H7 (cell line): ENCODE measurements at places on chromosomes 4 and X. TPM values are rescaled to one million over a fixed set of nuclear protein-coding genes. Genes with fewer than 3 reads are reported as not detected.

The RNF113A gene
- 15.4 and 16.2 TPM in 2 replicates for total RNA-seq

The SLAIN2 gene
- total RNA-seq, result 32.0 and 34.0 TPM in 2 replicates

The ERVMER34-1 gene
- 3.4 and 5.1 TPM in 2 replicates for total RNA-seq

The TLR1 gene
- total RNA-seq, result 0.03 TPM in 1 of 2 replicates, not detected in the other

The PDLIM3 gene
- total RNA-seq, result 2.7 and 7.0 TPM in 2 replicates

The ITIH6 gene
- total RNA-seq, result not detected in 2 replicates

DNA sequence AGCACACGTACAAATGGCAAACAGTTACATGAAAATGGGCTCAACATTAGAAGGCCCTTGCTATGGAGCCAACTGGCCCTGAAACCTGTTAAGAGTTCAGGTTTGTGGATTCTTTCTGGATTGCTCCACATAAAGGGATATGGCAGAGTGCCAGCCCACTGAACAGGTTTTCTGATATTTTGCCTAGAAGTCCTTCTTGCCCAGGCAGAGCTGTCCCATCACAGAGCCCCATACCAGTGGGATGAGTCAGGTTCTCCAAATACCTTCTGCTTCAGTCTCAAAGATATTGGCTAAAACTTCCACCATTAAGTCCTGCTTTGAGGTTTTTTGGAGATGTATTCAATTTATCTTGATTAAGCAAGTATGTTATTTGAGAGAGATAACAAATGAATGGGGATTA, 146.8 kb upstream of the IL1RAPL2 start:
- DNase-seq, result no peak

DNA sequence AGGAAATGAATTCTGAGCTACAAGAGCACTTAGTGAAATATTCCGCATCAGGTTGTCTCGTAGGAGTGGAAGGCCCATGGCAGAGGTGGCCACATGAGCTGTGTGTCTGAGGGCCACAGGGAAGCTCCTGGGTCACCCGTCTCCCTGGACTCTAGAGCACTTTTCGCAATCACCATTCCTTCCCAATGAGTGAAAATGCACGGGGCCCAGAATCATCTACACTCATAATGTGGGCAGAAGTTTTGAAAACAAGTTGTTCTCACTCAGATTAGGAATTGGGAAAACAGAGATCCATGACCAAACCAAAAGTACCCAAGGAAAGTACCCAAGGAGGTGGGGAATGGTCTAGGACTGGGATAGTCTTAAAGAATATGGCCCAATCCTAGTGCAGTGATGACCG, 94.4 kb downstream of the SCD5 start:
- DNase-seq, result no peak

DNA sequence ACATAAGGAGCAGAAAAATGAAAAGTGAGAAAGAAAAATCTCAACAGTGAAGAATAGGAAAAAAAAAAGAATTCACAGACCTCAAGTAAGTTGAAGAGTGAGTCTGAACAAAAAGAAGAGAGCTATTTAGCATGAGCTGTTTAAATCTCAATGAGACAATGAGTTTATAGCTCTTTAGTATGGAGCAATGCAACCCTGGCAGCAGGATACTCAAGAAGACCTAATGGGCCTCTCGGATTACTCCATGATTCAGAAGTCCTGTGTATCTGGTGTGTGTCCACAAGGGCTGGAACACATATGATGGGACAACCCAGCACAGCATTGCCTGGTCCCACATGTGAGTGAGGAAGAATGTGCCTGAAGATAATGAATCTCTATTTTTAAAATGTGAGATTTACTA, 563.1 kb upstream of the INTU start:
- DNase-seq, result peak; percentile 19

GRCh38 chr4:54402880-54403480, 173.9 kb downstream of the PDGFRA start:
- peak; percentile 10 for DNase-seq

DNA sequence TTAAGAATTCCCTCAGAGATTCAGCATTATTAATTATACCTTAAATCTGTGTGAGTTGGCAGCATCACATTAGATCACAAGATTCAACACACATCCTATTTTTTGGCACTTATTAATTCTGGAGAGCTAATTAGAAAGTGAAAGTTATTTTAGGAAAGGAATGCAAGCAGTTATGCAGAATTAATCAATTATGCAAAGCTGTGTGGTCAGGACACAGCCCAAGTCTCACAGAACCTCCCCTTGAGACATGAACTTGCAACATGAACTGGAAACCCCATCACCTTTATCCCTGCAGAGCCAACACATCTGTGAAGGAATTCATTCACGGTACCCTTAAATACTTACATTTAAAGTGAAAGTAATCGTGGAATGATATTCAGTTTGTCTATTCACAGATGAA, 80.5 kb downstream of the TSPAN5 start:
- DNase-seq, result no peak

- peak; percentile 57 for DNase-seq
Observed at GRCh38 chr4:156677131-156677531, 294.5 kb downstream of the PDGFC start.

- DNase-seq, result no peak
Observed at GRCh38 chrX:154761977-154762536, 607 bp upstream of the DKC1 start.

- DNase-seq, result no peak
Observed at GRCh38 chr4:112808001-112808400, 171.1 kb downstream of the LARP7 start.

DNA sequence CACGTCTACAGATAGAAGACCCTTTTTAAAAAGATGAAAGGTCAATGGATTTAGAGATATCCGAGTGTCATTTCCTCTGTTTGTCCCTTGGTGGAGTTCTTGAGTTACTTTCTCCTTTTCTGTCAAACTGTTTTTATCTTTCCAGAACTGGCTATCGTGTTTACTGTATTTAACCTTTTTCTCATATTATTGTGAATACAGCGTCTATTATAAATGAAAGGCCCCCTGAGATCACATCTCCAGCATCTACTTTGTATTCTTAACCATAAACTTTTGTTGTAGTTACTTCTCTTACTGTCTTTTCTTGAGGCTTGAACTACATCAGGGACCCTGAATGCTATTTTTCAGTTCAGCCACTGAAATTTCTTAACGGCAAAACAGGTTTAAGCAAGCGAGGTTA, 4.0 kb upstream of the PCDH7 start:
- peak; percentile 37 for DNase-seq

DNA sequence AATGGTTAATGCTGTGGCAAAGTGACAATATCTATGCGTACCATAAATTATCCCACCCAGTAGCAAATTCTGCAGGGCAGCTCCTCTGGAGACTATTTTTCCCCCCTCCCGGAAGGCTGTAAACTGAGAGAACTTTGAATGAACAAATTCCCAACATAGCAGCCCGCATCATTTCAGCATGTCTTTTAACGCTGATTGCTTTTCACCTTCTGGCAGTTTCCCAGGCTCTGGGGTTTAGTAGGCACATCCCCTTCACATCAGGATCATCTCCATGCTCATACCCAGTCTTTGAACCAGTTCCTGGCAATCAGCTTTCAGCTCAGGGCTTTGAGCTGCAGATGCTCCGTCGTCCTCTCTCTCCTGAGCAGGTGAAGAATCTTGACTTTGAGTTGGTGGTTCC, 26.6 kb upstream of the WDR1 start:
- DNase-seq, result no peak

DNA sequence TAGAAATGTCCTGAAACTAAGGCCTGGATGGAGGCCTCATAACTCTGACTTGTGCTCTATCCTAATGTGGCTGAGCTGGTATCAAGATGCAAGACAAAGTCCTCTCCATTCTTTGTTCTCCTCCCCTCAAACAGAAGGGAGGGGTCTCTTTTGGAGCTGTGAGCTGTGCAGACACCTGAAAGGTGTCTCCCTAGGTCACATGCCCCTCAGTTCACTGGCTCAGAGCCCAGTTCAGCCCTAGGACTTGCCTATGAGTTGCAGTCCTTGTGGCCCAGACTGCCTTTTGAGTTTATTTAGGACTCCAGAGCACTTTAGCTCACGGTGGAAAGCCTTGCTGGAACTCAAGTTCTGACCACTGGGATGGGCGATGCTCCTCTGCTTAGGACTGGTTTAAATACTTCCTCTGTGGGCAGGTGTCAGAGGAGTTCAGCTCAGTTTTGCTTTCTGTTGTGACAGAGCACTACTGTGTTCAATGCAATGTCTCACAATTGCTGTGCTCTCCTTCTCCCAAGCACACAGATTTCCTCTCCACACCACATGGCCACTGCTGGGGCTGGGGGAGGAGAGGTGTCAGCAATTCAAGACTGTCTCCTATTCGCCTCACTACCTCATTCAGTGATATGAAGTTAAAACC, 84.8 kb upstream of the ZNF827 start:
- DNase-seq, result no peak

GRCh38 chrX:70313503-70313902, 23.6 kb downstream of the KIF4A start:
- no peak for DNase-seq

DNA sequence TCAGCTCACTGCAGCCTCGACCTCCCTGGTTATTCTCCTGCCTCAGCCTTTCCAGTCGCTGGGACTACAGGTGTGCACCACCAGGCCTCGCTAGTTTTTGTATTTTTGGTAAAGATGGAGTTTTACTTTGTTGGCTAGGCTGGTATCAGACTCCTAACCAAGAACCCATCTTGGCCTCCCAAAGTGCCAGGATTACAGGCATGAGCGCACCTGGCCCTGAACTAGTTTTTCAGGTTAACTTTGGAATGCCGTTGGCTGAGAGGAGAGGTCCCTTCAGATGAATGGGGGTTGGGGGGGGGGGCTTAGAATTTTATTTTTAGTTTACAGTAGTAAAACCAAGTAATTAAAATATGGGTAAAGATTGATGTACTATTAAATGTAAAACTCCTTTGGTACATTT, 23.4 kb upstream of the CWH43 start:
- DNase-seq, result no peak

DNA sequence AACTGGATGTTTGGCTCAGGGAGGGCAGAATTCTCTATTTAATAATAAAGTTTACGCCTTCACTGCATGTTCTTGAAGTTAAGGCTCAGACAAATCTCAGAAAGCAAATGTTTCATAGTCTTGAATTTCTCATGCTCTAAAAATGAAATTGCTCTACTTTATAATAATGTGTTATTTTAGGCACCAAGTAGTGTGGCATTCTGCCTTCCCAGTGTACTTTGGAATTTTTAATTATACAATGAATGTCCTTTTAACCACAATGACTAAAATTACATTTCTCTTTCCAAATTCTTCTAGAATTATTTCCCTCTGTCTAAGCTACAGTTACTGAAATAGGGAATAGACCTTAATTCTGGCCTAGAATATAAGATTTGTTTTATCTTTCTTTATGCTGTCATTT, 97.9 kb upstream of the PDE5A start:
- DNase-seq, result no peak

DNA sequence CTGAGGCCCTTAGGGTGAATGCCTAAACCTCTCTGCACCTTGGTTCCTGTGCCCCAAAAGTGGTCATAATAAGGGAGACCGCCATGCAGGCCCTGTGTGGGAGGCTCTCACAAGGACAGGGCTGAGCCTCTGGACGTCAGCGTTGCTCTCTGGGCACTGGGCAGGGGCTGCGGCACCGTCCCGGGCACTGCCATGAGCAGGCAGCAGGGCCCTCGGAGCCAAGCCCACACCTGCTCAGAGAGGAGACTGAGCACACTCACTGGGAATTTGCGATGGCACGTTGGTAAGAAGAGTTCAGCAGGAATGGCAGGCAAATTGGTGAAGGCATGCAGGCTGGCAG, 123.4 kb downstream of the HMX1 start:
- DNase-seq, result no peak

DNA sequence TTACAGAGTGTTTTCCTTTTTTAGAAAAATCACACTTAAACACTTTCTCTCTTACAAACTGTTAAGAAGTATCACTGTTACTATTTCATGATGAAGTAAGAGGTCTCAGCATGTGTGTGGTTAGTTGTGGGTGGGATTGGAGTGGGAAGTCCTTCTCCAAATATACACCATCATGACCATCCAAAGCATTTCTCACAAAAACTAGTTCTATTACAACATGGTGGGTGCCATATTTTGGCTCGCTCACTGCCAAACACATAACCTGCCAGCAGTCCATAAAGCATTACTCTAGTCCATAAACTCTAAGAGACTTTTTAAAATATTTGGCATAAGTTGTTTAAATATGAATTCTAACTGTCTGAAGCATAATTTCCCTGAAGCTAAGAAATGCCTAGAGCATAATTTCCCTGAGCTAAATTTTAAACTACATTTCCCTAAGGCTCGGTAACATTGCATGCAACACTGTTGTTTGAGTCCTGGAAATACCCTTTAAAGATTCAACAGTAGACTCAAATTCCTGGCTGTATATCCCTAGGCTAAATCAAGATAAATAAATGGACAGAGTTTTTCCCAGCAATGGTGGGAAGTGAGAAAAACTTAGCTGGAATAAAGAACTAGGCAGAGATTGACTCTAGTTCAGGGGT, 415.0 kb upstream of the INTU start:
- no peak for DNase-seq

DNA sequence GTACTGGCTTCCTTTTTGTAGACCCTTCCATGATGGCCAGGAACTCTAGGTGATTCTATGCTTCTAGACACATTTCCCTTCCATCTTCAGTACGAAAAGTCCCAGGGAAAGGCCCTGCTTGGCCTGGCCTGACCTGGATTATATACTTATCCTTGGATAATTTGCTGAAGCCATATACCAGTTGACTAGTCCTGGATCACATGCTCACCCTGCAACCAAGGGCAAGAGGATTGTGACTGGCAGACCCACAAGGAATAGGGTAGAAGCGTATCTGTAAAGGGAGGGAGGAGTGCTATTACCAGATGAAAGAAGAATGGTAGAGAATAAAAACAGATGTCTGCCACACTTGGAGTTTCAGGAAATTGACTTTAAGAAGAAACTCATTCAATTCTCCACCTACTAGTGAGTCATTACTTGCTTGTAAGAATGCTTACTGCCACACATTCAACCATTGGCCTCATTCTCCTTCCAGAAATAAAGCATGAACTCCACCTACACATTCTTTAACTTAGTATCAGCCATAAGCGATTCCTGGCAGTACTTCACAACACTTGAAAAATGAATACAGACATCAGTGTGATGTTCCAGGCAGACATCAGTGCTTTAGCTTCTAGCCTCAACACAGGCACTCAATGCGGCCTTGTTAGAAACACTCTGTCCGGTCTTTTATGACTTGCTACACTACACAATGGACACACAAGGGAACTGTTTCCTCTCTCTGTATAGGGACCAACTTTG, 141.8 kb downstream of the CBR4 start:
- DNase-seq, result no peak
